ENCODE measurements at places on chromosomes 3 and 15. TPM values are rescaled to one million over a fixed set of nuclear protein-coding genes. Genes with fewer than 3 reads are reported as not detected.

DNA sequence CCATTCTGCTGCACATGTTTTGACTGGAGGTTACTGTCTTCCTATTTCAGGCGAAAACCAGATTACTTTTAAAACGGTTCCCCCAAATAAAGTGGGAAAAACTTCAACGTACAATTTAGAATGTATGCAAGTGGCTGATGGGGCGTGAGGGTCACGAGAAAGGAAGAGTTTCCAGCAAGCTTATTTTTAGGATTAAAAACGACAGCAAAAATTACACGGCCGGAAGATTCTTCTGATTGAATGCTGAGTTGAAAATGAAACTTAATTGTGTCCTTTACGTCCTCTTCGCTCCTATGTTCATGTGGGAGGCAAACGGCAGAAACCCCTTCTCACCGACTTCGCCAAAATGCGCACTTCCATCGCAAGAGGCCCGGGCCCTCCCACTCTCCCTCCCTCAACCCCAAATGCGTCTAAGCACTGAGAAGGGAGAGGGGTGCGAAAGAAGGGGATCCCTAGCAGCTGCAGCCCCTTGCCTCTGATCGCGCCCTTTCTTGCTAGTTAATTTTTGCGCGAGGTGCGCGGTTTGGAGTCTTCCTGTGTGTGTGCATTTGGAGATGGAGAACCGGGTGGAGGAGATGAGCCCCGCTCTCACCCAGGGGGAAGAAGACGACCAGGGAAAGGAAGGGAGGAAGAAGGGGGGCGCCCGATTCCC, 656 bp downstream of the CD47 start:
- peak; percentile 45 for DNase-seq

DNA sequence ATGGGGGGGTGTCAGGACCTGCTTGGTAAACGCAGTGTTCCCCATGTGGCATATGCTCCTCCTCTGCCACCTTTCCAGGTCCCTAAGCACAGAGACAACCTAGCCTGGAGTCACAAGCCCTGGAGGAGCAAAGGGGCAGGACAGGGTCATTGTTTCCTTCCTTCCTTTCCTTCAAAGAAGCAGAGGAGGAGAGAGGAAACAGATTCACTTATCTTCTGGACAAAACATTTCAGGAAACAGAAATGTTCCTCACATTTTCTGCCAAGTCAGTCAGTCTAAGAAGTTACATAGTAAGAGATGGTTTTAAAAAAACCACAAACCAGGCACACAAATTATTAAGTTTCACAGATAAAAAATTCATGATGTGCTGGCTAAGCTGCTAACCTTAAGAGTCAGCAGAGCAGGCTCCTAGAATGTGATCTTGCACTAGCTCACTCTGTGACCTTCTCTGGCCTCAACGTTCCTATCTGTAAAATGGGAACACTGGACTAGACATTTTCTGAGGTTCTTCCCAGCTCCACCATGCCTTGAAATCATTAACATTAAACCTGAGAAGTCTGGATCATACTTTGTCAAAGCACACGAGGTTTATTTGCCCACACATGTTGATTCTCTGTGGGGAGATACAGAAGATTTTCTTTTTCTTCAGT, 47.9 kb downstream of the ATP13A5 start:
- no peak for DNase-seq

DNA sequence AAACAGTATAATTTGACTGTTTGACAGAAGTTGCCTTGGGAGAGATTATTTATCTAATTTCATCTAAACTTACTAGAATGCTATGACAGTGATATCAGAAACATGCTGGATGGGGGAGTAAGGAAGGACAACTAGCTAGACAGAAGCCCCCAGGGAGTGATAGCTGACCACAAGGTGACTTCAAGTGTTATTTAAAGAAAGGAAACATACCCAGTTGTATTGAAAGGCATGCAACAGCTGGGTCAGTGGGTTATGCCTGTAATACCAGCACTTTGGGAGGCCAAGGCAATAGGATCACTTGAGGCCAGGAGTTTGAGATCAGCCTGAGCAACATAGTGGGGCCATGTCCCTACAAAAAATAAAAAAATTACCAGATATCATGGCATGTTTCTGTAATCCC, 69.6 kb downstream of the SLC49A4 start:
- no peak for DNase-seq

DNA sequence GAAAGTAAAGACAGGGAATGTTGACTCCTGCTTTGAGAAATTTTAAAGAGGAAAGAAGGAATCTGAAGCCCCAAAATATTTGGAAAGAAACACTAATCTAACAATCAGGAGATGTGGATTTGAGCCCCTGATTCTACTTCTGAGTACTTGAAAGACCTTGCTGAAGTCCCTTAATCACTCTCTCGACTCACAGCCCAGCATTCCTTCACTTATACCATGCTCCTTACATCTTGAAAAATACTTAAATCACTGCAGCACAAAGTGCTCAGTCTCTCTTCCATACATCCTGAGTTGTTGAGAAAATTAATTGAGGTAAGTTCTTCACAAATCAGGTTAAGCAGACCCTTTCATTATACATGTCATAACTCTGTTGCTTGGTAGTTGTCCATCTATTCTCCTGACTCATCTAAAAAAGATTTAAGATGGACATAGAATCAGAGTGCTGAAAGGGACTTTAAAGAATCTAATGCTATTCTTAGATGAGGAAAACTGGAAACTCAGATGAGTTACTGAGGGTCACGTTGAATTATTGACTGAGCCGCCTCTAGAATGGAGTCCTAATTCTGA, 72.8 kb upstream of the THSD4 start:
- DNase-seq = no peak

DNA sequence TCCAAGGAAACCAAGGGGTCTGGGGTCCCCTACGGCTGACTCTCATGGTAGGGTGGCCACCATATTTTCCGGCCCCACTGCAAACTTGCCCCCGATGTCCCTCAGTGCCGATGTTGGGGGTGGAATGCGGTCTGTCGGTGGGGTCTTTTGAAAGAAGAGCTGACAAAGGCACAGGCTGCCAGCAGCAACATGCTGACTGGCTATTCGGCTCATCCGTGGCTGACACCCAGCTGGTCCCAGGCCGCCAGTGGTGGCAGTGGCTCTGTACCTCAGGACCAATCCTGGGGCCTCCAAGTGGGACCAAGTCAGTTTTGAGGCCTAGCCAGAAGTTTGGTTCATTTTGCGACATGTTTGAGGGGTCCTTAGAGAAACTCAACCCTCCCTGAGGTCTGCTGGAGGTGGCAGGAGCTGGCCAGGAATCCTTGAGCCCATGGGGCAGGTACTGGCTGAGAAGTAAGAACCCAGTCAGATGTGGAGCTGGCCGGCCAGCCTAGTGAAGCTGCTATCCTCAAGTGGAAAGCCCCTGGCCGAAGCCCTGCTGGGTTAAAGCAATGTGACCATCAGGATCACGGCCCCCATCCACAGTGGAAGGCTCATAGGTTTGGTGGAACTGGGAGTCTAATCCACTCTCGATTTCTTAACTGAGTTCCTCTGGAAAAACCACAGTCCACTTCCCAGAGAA, 17.8 kb downstream of the BMF start:
- no peak for DNase-seq

DNA sequence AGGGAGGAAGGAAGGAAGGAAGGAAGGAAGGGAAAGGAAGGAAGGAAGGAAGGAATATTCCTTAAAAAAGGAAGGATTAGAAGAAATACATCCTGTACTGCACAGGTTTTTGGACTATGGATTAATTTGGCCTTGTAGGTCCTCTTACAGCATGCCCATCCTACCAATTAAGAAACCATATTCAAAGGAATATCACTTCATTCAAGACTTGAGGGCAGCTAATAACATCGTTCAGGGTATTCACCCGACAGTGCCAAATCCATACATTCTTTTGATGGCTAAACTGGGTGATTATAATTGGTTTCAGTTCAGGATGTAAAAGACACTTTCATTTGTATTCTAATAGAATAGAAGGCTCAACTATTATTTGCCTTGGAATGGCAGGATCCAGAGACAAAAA, 410.3 kb downstream of the PLOD2 start:
- DNase-seq = no peak

GRCh38 chr3:42118762-42119361, 27.7 kb downstream of the TRAK1 start:
- DNase-seq = no peak

DNA sequence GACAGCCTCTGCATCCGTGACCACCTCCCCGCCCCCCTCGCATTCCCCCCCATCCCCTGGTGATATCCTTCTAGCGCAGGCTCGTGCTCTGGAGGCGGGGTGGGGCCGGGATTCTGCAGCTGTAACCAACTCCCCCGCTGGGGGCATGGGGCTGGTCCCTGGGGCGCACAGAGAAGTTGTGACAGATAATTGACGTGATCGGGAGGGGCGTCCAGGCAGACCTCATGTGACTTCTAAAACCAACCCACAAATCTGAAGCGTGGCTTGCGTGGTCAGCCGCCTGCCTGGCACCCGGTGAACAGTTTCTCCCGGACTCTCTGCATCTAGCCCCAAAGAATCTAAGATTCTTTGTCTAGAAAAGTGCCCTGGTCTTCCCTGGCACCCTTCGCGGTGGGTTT, 100.6 kb upstream of the IGF1R start:
- DNase-seq = no peak

GRCh38 chr3:14532691-14533456, 7.3 kb downstream of the GRIP2 start:
- no peak for DNase-seq

Gene FBXO40
- polyA plus RNA-seq = 0.01 TPM

DNA sequence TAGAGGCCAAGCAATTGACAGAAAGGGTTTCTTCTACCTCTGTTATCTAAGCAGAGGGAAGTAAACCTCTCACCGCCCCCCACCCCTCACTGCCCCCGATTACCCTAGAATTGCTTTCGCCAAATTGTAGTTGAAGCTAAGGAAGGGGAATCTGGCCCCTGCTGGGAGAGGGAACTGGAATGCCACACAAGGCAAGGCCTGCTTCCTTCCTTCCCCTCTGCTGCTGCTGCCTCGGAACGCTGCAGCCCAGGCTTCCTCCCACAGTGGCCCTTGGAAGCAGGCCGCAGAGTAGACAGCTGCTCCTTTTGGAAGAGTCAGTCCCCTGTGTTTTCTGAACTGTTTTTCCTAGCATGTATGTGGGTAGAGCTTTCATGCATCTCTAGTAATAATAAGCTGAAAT, 21.6 kb downstream of the RLBP1 start:
- DNase-seq = no peak

Gene ITPKA
- polyA plus RNA-seq = 0.46 TPM

GRCh38 chr3:171480526-171480925, 20.3 kb upstream of the TNIK start:
- DNase-seq = no peak

Gene PAQR5
- polyA plus RNA-seq = 34.8 TPM

Gene GRIP2
- polyA plus RNA-seq = 1.1 TPM
